T-helper 9 cell (primary cell): ENCODE measurements at places on chromosomes 1 and 21.

GRCh38 chr1:30895944-30896660 is 12.5 kb downstream of the SDC3 start:
- DNase-seq: no peak

GRCh38 chr1:82837766-82838465 is 1037.2 kb downstream of the ADGRL2 start:
- DNase-seq: no peak

DNA sequence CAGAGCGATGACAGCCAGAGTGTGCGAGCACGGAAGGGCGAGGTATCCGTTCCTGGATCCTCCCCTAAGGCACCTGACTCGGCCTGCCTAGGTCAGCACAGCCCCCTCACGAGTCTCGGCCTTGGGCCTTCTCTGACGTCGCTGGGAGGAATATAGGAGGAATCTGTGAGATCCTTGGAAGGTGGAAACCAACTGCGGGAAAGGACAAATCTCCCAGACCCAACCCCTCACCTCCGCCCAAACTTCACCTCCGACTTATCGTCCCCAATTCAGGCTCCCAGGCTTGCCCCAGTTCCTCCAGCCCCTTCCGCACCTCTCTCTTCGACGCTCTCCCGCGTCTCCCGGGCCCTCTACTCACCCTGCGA is 494 bp downstream of the APH1A start:
- DNase-seq: peak; percentile 31

DNA sequence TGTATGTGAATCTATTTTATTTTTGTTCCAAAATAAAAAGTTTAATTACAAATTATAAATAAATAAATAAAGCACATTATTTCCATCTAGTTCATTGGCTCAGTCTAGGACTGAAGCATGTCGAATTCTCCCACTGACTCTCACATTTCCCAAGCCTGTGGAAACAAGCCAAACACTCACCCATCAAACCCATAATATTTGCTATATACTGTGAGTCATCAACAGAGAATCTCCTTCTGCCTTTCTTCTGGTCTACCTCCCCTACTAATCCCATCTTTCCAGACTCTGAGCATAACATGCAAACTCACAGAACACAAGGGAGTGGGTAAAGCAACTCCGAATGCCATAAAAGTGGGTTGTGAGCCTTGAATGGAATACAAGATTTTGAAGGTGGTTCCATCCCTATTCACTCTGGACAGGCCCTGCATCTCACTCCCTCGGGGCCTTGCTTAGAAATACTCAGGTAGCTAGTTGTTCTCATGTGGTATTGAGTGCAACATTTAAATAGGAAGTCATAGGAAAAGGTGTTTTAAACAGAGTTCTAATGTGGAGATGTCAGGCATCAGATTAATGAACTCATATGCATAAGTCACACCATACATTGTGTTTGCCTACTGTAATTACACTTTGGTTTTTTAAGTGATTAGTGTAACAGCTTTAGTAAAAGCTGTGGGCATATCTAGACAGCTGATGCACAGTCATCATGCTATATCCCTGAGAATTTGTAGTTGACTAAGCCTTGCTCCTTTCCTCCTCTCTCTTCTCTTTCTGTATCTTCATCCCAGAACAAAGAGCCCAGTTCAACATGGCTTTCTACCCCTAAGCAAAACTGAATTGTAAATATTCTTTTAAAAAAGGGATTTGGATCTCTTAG is 47.0 kb downstream of the F5 start:
- no peak for DNase-seq

GRCh38 chr1:46643368-46643775 is 24.8 kb downstream of the ATPAF1 start:
- DNase-seq: no peak

- no peak for DNase-seq
These were observed 23.9 kb downstream of the PCNT start for GRCh38 chr21:46347791-46348381.

- no peak for DNase-seq
These were observed 30.6 kb downstream of the PKNOX1 start for GRCh38 chr21:43004926-43005325.

GRCh38 chr1:219993554-219994433 is 52.5 kb downstream of the EPRS1 start:
- DNase-seq: no peak

DNA sequence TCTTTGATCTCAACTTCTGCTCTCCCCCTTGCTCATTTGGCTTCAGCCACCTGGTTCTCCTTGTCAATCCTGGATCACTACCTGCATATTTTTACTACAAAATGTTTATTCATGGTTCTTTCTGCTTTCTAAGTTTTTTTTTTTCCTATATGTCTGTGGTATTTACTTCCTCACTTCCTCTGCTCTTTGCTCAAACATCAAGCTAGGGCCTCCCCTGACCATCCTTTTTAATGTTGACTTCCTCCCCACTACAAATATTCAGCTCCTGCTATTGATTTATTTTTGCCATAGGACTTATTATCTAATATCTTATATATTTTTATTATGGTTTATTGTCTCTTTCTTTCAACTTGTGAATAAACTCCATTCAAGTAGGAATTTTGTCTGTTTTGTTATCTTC is 14.1 kb upstream of the SLC19A2 start:
- DNase-seq: no peak
